Tibial nerve (tissue), 4 donors: ENCODE measurements at places on chromosomes 5 and 9.

DNA sequence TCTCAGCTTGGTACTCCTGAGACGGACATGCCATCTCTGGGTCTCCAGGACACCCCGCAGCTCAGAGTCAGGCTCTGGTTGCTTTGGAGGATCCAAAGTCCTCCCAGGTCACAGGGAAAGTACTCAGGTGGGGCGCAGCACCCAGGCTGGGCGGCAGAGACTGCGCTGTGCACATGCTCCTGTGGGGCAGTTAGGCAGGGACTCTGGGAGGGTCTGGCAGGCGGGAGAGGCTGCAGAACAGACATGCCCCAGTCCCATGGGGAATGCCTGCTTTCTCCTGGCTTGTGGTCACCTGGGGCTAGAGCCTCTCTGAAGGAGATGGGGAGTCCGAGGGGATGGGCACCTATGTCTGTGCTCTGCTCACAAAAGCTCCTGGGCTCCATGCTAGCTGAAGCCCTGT lies 45.3 kb upstream of the ITGA2 start:
- no peak for DNase-seq

DNA sequence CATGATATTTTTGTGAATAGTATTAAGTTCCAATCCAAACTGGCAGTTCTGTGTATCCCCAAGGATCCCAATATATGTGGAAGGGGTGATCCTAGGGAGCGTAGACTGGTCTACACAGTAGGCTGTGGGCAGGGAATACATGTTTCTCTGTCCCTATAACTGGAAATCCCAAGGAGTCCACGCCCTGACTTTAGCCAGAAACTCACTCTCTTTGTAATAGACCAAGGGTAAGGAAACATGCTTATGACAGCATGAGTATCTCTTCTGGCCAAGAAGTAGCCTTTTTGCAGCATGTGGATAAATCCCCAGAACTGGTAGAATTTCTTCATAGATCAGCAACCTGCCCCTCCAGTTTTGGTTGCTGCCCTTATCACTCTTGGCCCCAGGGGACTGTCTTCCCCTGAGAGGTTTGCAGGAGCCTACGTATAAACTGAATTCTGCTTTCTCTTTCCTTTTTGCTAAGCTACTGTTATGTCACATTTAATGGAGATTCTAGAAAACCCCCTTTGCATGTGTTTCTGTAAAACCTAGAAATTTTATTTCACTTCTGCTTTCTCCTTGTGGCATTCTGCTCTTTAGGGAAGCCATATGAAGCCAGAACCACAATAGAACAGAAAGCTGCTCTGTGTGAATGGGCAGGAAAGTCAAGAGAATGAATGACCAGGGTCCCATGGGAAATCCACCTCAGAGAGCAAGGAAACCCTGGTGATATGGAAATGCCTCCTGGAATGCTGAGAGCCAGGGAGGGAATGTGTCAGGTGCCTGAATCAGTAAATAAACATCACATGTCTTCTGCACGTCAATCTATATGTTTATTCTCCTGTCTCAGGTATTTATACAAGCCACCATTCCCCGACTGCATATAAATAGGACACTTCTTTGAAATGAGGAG lies 3.5 kb downstream of the IFNA2 start:
- no peak for DNase-seq

DNA sequence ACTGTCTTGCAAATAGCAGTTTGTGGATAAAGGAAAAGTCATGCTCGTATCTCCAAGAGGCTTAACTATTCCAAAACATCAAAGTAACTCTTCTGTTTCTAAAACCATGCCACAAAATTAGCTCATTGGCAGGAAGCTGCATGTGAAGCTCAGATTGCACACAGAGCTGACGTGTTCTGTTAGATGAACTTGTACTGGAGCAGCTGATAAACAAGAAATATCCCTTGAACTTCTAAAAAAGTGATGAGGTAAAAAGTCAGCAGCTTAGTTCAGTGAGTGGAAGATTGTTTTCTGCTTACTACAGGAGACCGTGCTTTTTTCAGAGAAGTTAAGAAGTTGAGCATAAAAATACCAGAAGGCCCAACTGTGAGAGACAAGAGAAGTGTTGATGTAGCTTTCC lies 113.2 kb downstream of the SLC12A2 start:
- no peak for DNase-seq

- DNase-seq, result no peak
Observed at GRCh38 chr9:119368179-119368578, 1.1 kb downstream of the BRINP1 start.

DNA sequence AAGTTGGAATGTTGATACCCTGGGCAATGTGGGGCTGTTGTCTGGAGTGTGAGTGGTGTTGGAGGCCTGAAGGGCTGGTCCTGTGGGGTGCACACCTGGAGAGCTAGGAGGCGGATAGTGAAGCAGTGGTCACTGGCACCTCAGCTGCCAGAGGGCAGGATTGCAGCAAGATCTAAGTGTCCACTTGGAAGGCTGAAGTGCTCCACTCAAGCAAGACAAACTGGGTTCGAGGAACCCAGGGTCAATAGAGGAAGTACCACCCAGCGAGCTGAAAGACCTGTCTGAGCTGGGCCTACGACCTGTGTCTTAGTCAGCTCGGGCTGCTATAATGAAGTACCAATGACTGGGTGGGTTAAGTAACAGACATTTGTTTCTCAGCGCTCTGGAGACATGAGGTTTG lies 39.7 kb upstream of the TJP2 start:
- no peak for DNase-seq

GRCh38 chr5:149071756-149072155 lies 8.9 kb upstream of the SH3TC2 start:
- no peak for DNase-seq

- DNase-seq, result no peak
Observed at GRCh38 chr9:84822589-84823233, 153.2 kb downstream of the NTRK2 start.

GRCh38 chr5:122494109-122494508 lies 182.1 kb downstream of the SNCAIP start:
- DNase-seq, result no peak

DNA sequence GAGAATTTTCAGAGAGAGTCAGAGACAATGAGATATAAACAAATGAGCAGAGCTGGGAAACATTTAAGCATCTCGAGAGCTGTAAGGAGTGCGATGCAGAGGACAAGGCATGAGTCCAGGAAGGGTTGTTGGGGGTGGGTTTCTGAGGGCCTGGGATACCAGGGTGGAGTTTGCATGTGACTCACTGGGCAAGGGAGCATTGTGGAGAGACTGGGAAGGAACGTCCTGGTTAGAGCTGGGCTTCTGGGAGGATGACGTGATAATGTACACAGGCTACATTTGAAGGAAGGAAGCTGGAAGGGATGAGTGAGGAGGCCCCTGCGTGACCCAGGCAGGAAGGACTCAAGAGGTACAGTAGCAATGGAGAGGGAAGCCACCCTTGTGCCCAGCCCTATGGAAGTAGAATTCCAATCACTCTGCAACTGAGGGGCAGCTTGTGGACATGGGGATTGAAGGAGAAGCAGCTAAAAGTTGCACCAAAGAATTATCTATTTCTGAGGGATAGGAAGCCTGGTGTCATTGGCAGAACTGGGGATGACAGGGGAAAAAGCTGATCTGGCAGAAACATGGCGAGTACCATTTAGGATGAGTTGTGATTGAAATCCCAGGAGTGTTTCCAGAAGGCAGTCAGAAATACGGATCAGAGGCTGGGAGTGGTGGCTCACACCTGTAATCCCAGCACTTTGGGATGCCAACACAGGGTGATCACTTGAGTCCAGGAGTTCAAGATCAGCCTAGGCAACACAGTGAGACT lies 59.3 kb upstream of the AFAP1L1 start:
- no peak for DNase-seq

- no peak for DNase-seq
Observed at GRCh38 chr5:51958473-51958872, 575.2 kb downstream of the ISL1 start.

- DNase-seq, result no peak
Observed at GRCh38 chr9:88736136-88736637, 201.2 kb downstream of the NXNL2 start.

DNA sequence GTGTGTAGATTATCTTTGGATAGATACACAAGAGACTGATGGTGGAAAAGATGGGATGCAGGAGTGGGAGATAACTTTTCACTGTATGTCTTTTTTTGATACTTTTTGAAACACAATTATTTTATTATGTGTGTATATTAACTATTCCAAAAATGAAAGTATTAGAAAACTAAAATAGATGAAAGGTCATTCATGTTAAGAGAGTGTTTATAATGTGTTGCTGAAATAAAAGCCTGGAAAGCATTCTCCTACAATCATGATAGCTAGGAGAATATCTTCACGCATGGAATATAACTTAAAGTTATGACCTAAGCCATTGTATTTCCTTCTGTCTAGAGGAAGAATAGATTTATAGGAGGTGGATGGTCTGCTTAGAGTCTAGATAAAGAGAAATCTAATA lies 154.8 kb upstream of the MAST4 start:
- DNase-seq, result no peak

GRCh38 chr9:80596579-80596978 lies 1024.8 kb downstream of the TLE4 start:
- no peak for DNase-seq

DNA sequence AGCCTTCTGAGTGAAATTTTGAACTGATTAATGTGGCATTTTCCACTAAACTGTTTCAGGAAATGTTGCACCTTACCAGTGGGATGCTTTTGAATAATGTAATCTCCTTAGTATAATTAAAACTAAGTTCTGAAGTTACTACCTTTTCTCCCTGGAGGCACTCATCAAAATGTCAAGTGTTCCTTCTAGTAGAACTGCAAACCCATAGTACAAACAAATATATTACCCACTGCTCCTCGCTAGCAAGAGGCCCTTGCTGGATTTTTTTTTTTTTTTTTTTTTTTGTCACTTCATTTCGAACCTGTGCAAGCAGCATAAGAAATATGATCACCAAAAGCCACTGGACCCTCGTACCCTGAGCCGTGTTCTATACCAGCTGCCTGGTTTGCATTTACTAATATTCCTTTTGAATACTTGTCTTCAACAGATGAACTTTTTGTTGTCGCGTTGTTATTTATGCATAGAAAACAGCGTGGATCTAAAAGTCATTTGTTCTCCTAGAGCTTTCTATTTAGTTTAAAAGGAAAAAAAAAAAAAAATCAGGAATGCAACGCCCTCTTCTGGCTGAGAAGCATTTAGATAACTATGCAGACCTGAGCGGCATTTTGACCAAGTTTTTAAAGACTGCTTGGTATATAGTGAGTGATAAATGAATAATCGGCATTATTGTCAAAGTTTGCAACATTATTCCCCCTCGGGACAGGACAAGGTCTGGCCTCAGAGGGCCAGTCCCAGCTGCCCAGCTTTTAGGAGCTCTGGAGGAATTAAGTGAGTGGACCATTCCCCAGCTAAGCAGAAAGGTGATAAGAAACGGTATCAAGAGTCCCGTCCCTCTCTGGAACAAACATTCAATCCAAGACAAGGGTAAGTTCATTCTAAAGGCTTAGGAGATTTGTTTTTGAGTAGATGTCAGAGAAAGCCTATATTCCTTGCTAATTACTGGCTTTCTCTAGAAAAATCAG lies 162.5 kb upstream of the KIF2A start:
- no peak for DNase-seq

DNA sequence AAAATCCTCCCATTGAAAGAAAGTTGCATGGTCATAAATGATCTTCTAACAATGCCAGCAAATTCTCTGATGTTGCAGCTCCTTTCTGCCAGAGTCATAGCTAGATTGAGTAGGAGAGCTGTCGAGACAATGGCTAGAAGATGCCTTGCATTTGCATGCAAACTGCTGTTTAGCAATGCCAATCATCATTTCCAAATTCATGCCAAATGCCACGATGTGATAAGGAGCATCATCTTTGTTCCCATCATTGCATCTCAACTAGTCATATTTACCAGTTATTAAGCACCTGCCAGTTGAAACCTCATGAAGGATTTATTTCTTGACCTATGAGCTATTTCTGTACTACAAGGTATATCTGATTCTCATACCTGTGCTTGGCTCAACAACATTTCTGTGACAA lies 246.4 kb upstream of the PIK3R1 start:
- no peak for DNase-seq

DNA sequence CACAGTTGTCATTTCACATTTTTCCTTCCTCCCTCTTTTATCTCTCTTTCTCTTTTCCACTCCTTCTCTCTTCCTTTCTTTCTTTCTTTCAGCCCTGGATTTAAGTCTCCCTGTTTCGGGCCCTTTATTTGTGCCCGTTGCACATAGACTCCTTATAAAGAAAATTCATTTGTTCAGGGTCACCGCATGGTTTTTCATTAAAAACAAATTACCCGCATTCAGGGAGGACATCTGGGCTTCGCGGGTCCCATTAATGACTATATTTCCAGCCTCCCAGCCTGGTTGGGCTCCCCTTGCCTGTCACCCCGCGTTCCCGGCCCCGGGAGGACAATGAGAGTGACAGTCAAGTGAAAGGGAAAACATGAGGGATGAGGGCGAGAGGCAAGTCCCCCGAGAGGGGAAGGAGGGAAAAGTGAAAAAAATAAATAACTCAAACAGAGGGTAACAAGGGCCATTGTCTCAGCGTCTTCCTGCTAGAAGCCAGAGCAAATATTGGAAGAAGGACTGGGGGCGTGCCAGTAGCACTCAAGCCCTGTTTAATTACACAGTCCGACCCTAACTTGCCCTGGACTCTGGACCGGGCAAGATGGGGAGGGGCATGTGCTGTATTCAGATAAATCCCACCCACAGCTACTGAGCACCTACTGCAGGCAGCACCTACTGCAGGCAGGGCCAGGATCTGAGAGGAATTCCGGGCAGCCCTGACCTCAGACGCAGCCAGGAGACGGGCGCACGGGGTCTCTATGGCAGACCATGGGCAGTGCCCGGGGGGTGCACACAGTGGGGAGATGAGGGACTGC lies 166.2 kb downstream of the PAX5 start:
- no peak for DNase-seq

GRCh38 chr5:85614489-85614888 lies 1003.3 kb upstream of the COX7C start:
- DNase-seq, result no peak

GRCh38 chr9:82423700-82424099 lies 435.1 kb downstream of the SPATA31D1 start:
- no peak for DNase-seq

GRCh38 chr9:18447541-18447940 lies 26.4 kb upstream of the ADAMTSL1 start:
- DNase-seq, result no peak

DNA sequence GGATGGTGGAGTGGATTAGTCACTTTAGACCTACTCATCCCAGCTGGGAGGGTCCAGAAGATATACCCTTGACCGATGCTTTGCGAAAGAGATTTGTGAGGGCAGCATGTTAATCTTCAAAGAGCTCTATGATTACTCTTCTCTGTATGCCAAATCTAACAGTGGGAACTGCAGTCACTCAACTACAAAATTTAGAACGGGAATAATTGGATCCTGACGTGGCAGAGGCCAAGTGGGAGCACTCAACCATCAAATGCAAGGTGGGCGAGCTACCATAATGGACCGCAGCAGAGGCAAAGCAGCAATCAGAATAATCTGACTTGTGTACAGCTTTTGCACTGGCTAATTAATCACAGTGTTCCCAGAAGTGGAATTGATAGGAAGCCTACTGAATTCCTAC lies 20.4 kb downstream of the NSA2 start:
- no peak for DNase-seq
